ENCODE measurements at places on chromosomes 3 and 15.

GRCh38 chr15:58396181-58396580 lies 35.6 kb upstream of the LIPC start:
- no peak for DNase-seq

DNA sequence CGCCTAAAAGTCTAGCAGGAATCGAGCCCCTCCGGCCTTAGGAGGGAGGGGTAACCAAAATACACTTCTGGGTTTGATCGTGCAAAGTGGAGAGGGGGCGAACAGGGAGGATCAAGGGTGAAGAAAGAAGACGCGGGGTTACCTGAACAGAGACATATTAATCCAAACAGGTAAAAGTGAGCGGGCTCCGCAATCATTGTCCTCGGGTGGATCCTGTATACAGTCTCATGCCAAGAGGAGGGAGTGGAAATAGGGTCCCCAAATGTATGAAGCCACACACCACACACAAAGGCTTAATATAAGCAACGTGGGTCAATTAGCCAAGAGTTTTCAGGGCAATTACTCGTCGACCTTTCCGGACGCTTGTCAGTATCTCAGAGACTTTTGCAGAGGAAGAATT lies 749.5 kb downstream of the ROBO1 start:
- DNase-seq: no peak

DNA sequence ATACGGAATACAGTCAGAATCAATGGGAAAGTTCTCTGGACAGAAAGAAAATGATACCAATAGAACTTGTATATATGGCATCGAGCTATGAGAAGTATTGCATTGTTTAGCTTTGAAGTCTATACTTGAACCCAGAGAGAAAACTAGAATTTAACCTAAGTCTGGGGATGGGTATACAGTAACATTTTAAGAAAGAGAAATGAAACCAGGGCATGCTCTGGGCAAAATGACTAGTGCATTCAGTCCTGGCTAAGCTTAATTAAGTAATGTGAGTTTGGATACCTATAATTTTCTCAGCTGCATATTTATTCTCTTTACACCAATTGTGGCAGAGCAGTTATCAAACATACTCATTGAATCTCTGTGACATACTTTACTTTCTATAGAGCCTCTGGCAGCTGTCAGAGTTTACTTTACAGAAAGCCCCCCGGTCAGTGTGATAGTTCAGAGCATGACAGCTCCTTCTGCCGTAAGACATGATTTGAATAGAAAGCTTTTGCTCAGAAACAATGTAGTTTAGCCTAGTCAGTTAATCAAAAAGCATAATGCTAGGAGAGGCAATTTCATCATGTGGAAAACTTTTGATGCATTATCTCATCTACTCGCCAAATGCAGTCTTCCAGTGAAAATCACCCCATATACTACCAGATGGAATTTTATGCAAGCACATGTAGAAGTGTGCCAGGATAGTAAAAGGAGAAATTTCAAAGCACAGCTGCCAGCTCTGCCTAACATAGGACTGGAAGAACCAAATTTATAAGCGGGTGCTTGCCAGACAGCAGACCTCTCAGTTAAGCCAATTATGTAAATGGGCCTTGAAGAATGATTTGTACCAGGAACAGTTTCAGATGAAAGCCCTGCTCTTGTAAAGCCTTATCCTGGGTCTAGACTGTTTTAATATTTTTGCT lies 40.7 kb downstream of the OXSM start:
- DNase-seq: no peak

GRCh38 chr3:184171562-184171961 lies 3.1 kb upstream of the AP2M1 start:
- peak; percentile 51 for DNase-seq

DNA sequence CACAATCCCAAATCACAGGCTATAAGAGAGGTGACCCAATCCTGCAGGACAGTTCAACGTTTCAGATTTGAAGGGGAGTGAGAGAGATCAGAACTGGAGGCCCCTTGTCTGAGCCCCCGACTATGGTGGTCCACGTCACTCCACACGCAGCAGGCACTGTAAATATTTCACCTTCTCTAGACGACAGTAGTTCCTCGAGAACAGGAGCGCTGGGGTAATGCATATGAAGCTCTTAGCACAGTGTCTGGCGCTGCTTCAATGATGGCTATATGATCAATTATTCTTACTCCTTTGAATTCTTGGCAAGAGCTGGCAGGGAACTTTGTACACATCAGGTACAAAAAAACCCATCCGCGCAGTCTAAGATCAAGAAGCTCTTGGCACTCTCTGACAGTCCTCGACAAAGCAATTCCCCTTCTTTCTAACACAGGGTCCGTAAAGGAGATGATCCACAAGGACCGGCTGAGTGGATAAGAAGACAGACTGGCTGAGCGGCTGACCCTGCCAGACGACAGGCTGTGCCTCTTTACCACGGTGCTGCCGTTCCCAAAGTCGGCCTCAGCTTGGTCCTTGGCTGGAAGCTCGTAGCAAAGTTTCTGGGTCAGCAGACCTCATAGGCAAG lies 522 bp upstream of the NRROS start:
- no peak for DNase-seq

DNA sequence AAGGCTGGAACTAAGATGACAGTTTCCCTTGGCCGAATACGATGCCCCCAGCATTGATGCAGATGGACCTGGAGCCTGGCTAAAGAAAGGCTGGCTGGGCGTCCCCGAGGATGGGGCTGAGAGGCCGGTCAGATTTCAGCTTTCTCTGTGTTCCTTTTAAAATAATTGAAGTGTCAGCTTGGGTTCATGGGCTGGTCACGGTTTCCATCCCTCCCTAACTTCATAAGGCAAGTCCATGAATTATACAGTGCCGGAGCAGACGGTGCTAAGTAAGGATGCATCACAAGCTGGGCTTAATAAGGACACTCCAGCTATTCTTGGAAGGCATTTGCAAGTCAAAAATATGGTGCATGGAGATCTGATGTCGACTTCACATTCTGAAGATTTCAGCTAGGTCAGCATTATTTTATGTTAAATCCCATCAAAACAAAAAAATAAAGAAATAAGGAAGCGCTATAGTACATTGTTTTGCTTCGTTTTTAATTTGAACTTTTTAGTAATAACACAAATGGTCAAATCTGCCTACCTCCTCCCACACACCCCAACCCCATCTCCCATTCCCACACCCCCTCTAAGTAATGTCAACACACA lies 220.8 kb downstream of the RPLP1 start:
- DNase-seq: no peak

DNA sequence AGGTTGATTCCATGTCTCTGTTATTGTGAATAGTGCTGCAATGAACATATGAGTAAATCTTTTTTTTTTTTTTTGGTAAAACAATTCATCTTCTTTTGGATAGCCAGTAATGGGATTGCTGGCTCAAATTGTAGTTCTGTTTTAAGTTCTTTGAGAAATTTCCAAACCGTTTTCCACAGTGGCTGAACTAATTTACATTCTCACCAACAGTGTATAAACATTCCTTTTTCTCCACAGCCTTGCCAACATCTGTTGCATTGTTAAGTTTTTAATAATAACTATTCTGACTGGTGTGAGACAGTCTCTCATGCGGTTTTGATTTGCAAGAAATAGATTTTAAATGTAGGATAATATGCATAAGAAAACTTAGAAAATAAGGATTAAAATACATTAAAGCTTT lies 279.0 kb upstream of the EPHA3 start:
- no peak for DNase-seq

DNA sequence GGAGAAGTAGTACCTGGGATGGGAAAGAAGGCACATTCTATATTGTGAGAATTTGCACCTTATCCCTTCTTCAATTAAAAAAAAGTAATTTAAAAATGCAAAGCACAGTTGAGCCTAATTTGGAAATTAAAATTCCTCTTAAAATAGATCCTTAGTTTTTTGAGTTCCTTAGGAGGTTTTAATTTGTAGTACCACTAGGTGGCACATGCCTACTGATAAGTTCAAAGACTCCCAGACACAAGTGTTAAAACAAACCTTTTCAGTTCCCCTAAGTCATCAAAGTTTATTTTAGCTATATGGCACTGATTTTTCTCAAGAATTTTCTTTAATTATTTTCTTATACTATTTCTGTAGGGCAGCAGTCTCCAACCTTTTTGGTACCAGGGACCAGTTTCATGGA lies 127.6 kb upstream of the AZI2 start:
- DNase-seq: peak; percentile 1

DNA sequence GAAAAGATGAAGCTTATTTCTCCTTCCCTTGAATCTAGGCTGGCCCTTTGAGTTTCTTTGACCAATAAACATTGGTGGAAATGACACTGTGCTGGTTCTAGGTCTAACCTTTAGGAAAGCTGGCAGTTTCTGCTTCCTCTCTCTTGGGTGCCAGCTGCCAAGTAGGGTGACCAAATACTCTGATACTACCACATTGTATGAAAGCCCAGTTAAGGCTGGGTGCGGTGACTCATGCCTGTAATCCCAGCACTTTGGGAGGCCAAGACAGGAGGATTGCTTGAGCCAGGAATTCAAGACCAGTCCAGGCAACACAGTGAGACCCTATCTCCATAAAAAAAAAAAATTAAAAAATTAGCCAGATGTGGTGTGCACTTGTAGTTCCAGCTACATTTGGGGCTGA lies 320.7 kb downstream of the ZNF621 start:
- no peak for DNase-seq

GRCh38 chr15:75063338-75063737 lies 39.9 kb downstream of the PPCDC start:
- DNase-seq: no peak

DNA sequence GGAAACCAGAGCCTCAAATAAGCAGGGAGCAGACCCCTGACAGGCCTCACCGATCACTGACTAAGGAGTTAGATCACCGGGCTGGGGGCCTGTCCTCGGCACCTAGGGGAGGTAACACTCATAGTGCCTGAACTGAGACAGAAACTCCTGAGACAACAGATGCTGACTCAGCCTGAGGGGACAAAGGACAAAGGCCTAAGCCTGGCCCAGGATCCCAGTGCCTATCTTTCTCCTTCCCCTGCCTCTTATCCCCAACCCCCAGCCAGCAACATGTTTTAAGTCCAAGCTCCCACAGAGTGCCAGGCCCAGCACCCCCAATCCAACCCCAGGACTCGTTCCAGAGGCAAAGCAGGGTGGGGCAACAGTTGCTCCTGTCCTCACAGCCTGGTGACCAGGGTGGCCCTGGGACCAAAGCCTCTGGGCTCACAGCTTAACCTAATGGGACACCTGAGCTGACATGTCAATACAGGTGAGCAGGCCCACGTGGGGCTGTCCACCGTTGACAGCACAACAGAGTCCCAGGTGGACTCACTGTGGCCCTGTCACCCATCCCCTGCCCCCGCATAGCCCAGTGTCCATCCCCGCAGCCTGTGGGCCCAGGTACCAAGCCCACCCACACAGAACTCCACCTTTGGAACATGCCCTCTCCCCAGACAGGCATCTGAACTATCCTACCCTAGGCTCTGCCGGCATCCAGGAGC lies 37.4 kb downstream of the ADCY5 start:
- DNase-seq: no peak

GRCh38 chr3:127396473-127396872 lies 108.6 kb upstream of the PRR20G start:
- no peak for DNase-seq

- DNase-seq: no peak
These were observed 2.8 kb downstream of the TMEM115 start for GRCh38 chr3:50356553-50356952.

GRCh38 chr3:123048480-123049237 lies 18.2 kb upstream of the PDIA5 start:
- no peak for DNase-seq

GRCh38 chr3:52134761-52135160 lies 19.5 kb downstream of the POC1A start:
- no peak for DNase-seq

- no peak for DNase-seq
These were observed 9.8 kb downstream of the PLEKHO2 start for GRCh38 chr15:64851503-64851840.

DNA sequence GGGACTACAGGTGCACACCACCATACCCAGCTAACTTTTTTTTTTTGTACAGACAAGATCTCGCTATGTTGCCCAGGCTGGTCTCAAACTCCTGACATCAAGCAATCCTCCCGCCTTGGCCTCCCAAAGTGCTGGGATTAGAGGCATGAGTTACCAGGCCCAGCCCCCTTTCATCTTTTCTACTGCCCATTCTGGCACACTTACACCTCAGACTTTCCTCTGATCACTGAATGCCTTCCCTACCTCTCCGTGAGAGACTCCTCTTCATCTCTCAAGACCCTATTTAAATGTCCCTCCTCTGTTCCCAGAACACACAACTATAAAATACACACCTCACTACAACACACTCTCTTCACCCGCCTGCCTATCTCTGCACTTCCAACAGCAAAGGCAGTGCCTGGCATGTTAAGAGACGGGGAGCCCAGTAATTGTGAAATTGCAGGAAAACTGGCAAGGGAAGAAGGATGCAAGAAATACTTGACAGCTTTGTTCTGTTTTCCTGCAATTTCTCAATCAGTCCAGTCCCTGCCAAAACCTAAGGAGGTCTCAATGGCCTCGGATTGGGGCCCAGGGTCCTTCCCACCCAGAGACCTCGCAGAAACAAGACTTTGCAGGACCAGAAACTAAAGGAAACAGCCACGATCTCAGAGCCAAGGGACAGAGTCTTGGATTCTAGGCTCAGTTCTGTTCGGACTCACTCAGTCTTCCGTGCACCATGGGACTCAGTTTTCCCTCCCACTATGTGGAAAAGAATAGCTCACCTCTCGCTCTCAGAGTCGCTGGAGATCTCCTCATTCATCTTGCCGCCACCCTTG lies 849 bp downstream of the RRP9 start:
- no peak for DNase-seq

GRCh38 chr15:68524753-68525584 lies 53.8 kb upstream of the CORO2B start:
- DNase-seq: no peak

DNA sequence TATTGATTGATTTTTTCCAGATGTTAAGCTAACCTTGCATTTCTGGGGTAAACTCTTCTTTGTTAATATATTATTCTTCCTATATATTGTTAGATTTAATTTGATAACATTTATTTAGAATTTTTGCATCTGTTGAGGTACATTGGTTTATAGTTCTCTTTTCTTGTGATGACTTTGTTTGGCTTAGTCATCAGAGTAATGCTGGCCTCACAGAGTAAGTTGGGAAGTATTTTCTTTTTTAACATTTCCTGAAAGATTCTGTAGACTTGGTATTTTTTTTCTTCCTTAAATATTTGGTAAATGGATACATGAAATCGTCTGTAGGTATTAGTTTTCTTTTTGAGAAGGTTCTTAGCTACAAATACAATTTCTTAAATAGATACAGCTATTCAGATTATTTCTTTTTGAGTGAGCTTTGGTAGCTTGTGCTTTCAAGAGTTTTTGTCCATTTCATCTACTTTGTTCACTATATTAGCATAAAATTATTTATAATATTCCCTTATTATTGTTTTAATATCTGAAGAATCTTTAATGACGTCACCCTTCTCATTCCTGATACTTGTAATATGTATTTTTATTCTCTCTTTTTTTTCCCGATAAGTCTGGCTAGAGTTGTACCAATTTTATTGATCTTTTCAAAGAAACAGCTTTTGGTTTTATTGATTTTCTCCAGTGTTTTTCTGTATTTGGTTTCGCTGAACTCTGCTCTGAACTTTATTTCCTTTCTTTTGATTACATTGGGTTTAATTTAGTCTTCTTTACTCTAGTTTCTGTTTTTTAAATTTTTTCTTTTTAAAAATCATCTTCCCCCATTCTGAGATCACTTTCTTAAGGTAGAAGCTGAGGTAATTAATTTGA lies 6.5 kb upstream of the HPS3 start:
- DNase-seq: no peak
